ENCODE measurements at places on chromosomes 3 and 15.

DNA sequence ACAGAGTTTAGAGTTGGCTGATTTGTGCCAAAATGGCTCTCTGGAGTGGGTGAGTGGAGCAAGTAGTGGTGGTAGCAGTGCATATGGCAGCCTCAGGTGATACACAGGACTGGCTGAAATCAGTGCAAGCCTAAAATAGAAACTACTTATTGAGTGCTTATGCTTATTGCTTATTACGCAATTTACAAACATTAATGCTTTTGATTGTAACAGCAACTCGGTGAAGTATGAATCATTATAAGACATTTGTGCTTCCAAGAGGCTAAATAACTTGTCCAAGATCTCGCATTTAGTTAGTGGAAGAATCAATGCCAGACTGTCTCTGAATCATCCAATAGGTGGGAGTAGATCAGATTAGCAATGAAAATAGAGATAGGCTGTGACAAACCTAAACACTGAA is 353.8 kb downstream of the NAALADL2 start:
- DNase-seq: no peak

GRCh38 chr3:40864915-40865314 is 334.4 kb upstream of the CTNNB1 start:
- no peak for DNase-seq

- DNase-seq: no peak
Measured at GRCh38 chr15:63480441-63480821, 24.0 kb upstream of the USP3 start.

DNA sequence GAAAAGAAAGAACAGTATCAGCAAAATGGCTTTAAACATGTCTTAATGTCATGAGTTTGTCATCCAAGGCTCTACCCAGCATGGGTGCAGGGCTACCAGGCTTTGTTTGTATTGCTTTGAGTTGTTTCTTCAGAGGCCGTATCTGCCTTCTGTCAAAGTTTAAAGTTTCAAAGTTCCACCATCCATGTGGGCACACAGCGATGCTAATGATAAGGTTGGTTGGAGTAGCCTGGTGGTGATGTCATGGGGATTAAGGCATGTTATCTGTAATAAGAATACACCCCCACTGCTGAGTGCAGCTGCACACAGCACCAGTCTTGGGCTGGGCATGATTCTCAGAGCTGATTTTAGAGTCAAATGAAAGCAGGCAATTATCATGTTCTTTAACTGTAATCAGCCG is 72.0 kb upstream of the LRTM1 start:
- no peak for DNase-seq

GRCh38 chr3:39804951-39805350 is 4.5 kb upstream of the MYRIP start:
- no peak for DNase-seq

GRCh38 chr3:124784686-124785382 is 54.6 kb downstream of the UMPS start:
- no peak for DNase-seq

DNA sequence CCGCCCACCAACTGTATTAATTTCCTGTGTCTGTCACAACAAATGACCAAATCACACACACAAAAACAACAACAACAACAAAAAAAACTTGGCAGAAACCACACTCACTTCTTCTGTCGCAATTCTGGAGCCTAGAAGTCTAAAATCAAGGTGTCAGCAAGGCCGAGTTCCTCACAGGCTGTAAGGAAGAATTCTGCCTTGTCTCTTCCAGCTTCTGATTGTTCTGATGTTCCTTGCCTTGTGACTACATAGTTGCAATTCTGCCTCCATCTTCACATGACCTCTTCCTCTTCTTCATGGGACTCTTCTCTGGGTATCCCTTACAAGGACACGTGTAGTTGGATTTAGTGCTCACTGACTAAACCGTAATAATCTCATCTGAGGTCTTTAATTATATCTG is 61.4 kb downstream of the IL12A start:
- no peak for DNase-seq

- DNase-seq: no peak
Measured at GRCh38 chr15:51731549-51732267, 5.7 kb downstream of the LYSMD2 start.

DNA sequence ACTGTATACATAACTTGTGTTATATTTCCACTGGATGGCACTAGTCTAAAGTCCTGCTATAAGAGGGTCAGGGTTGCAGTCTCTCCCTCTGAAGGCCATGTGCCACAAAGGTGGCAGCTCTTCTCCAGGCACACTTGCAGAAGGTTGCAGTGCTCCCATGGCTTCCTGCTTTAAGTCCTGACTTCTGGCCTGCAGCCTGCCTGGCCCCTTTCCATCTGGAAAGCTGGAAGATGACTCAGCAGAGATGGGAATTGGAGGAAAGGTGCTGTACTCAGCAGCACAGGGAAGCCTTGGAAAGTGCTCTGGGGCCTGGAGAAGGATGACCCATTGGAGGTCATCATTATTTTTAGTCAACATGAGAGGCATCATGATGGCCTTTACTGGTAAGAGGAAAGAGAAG is 40.9 kb upstream of the MRPL3 start:
- DNase-seq: peak; percentile 78

GRCh38 chr3:136093771-136094170 is 102.4 kb downstream of the MSL2 start:
- no peak for DNase-seq

DNA sequence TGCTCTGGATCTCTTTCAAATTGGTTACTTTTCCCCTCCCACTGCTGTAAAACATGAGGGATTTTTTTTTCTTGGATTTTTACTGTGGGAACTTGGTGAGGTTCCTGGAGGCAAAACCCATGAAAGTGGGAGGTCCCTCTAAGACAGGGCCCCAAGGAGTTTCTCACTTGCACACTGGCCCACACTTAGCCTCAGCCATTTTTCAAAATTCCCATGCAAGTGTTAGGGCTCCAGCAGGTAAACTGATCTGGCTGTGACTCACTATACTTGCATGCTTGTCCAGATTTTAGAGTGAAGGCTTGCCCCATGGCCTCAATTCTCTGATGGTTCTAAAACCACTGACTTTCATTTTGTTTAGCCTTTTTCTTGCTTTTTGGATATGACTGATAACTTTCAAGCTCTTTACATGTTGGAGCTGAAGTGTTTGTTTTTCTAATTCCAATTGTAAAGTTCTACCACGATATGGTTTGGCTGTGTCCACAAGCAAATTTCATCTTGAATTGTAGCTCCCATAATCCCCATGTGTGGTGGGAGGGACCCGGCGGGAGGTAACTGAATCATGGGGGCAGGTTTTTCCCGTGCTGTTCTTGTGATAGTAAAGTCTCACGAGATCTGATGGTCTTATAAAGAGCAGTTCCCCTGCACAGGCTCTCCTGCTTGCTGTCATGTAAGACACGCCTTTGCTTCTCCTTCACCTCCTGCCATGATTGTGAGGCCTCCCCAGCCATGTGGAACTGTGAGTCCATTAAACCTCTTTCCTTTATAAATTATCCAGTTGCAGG is 37.7 kb downstream of the MCCC1 start:
- DNase-seq: no peak

GRCh38 chr15:90211009-90211408 is 9.9 kb downstream of the SEMA4B start:
- no peak for DNase-seq

GRCh38 chr15:39792025-39792843 is 9.6 kb upstream of the FSIP1 start:
- DNase-seq: no peak

- no peak for DNase-seq
Measured at GRCh38 chr15:99606646-99607045, 40.9 kb downstream of the MEF2A start.

GRCh38 chr3:77605865-77606264 is 566.0 kb downstream of the ROBO2 start:
- no peak for DNase-seq

GRCh38 chr15:76939715-76940114 is 8.2 kb downstream of the RCN2 start:
- DNase-seq: no peak

DNA sequence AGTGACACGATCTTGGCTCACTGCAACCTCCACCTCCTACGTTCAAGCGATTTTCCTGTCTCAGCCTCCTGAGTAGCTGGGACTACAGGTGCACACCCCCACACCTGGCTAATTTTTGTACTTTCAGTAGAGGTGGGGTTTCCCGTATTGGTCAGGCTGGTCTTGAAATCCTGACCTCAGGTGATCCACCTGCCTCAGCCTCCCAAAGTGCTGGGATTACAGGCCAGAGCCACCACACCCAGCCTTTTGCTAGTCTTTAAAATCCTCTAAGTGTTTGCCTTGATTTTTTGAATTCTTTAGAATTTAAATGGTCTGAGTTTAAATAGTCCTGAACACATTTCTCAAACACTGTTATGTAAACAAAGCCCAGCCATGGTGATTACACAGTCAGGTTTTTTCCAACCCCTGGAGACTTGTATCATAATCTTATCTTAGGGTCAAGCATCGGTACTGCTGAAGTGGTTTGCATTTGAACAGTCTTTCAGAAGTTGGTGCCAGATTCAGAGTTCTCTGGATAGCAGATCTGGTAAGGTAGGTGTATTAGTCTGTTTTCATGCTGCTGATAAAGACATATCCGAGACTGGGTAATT is 28.2 kb upstream of the PIAS1 start:
- DNase-seq: no peak

- no peak for DNase-seq
Measured at GRCh38 chr3:133989936-133990702, 39.6 kb downstream of the SLCO2A1 start.
